Substantia nigra (tissue), 51 donors: ENCODE measurements at places on chromosomes 3 and 15.

- DNase-seq, result no peak
Measured at GRCh38 chr3:30308131-30308530, 298.3 kb upstream of the TGFBR2 start.

DNA sequence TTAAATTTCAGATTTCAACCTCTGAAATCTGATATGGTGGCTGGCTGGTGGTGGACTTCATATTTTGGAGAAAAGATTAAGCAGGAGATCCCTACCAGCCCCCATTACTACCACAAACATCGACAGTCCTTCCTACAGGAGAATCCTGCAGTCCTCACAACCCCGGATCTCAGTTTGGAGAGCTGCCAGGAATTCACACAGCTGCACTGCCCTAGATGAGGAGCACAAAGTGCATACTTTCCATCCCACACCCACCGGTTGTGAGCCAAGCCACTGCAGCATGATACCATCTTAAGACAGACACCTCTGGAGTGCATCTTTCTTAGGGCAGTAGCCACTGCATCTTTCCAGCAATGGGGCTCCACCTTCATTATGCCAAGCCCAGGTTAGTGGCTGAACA lies 185.5 kb upstream of the GPR149 start:
- DNase-seq, result no peak

DNA sequence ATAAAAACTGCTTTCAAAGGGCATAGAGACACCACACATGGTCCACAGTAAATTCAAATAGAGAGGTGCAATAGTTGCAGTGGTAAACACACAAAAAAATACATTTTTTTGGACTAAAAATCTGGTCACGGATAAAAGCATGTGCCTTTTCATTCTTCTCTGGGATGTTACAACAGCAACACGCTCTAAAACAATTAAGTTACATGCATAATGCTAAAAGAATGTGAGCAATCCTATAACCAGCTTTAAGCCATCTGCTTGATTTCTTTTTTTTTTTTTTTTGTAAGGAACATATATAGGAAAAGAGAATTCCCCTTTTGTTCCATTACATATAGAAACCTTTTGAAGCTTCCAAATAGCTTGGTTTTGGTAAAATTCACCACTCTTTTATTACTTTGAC lies 20.0 kb downstream of the WNT5A start:
- DNase-seq, result no peak

DNA sequence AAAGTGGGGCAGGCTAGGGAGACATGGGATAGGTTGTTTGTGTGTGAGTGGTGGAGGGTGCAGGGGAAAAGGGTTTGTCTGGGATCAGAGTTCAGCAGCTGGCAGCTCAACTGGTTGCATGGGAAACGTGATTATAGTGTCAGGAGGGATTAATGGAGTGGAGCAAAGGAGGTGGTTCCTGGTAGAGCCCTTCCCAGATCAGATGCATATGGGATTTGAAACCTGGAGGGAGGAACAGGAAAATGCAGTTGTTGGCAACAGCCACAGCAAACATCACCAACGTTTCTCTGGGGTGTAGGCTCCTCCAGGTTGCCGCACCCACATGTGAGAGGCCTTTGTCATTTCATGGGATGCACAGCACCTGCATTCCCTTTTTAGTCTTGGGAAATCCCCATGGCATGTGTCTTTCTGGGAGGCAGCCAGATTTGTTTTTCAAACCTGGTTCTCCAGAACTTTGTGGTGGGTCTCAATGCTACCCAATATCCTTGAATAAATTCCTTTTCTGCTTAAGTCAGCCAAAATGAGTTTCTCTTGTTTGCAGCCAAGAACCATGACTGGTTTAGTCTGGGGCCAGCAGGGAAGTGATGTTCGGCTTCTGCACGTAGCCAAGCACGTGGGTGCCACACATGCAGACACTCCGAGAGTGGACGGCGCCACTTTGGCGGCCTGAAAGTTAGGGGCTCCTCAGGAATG lies 61.3 kb downstream of the BDH1 start:
- no peak for DNase-seq

- no peak for DNase-seq
Measured at GRCh38 chr3:106428565-106428994, 559.8 kb upstream of the CBLB start.

DNA sequence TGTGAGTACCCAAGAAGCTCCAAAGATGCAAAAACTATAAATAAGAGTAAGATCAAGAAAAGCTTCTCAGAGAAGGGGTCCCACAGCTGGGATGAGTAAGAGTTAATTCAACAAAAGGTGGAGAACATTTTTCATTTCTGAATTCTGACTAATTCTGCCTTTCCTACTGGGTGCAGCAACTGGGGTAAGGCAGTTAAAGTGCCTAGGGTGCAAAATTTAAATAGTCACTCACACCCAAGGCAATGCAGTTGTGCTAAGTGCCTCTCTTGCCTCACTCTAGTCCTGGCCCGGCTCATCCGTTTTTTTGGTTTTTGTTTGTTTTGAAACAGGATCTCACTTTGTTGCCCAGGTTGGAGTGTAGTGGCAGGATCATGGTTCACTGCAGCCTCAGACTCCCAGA lies 240.2 kb downstream of the TP63 start:
- no peak for DNase-seq

DNA sequence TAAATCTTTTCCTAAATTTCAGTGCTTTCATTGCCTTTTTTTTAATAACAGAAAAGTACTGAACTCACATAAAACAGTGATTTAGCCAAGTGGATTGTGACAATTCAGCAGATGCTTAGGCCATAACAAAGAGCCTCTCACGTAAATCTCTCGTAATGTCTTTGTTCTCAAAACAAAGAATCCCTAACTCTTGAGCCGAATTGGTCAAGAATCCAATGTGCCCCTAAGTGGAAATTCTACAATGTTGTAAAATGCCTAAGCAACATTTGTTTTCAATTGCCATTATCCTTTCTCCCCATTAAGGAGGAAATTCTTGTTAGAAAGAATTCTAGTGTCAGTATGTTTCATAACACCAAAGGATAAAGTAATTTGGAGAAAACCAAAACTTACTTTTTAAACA lies 235.7 kb upstream of the THBS1 start:
- no peak for DNase-seq

DNA sequence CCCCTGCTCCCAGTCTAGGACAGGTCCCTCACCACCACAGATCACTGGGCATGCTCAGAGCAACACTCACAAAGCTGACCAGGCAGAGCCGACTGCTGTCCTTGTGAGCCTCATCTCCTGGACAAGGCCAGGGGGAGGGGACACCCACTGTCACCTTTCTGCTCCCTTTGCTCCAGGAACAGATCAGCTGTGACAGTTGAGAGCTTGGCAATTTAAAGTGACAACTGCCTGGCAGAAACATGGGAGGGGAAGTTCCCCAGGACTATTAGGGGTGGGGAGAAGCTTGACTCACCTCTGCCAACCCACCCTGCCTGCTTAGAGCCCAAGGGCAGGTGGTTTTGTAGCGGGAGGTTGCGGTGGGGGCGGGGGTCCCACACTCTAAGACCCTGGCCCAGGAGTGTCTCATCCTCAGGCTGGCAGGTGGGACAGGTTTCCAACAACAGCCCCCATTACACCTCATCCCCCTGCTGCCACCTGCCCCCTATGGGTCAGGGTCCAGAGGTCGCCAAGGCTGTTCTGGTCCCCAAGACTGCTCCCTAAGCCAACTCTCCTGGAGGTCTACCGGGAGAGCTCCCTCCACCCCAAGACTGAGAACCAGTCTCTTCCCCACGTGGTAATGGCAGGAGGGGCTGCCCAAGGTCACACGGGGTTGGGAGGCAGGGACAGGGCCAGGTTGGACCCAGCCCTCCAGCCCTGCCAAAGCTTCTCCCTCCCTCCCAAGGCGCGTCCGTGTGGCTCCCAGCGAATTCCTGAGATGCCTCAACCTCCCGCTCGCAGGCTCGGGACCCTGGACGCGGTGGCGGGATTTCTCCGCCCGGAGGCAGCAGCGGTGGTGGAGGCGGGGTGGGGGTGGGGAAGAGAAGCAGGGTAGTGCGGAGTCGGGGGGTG lies 80.4 kb downstream of the IQSEC1 start:
- no peak for DNase-seq

GRCh38 chr3:37198996-37199395 lies 24.6 kb upstream of the LRRFIP2 start:
- DNase-seq, result no peak

DNA sequence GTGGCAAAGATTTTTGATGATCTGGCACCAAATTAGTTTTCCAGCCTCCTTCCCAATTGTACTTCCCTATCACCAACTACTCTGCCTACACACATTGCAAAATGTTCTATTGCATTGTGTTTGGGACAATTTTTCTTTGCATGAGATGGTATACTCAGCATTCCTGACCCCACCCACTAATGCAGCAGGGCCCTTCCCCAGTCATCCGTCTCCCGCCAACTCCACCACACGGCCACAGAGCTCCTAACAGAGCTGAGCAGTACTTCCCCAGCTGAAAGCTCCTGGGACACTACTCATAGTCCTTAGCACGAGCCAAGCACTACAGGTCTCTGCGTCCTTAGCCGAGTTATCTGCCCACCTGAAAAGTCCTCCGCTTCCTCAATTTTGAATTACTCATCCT lies 34.2 kb downstream of the TXNRD3 start:
- DNase-seq, result no peak

- no peak for DNase-seq
Measured at GRCh38 chr15:80581976-80582375, 113.1 kb upstream of the ABHD17C start.

- DNase-seq, result no peak
Measured at GRCh38 chr3:29171043-29171990, 109.6 kb upstream of the RBMS3 start.

DNA sequence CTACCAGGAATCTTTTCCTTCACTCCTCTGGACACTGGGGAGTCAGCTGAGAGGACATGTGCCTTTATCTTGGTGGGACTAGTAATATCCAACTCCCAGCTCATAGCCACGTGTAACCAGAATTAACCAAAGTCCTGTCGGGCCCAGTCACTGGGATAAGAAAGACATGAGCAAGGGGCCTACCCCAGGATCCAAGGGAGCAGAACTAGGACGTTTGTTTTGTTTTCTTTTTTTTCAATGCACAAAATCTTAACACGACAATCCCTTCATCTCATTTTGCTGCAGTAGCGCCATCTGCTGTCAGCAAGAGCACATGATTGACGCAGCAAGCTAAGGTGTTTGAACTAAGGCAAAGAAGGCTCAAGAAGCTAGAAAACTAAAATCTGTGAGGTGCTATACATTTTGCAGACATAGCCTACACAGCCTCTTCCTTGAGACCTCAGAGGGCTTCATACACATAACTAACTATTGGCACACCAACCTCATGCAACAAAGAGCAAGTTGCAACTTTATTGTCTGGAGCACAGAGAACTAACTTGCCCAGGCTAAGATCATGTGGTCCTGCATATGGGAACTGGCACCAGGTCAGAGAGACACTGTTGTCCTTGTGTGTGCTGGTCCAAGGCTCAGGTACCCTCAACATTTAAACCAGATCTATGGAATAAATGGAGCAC lies 43.6 kb downstream of the RLBP1 start:
- peak; percentile 75 for DNase-seq

DNA sequence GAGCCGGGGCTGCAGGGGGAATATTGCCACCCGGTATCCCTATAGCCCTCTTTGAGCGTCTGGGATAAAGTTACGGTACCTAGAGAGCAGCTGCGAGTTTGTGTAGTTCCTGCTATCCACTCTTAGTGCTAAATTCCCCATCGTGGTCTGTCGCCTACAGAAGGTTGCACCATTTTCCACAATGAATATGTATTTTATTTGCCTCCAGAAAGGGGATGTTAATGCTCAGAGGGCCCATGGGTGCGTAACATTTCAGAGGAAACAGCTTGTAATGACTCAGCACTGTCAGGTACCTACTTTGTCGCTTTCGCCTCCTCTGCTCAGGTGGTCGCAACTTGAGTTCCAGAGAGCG lies 1.1 kb downstream of the SLCO3A1 start:
- no peak for DNase-seq

DNA sequence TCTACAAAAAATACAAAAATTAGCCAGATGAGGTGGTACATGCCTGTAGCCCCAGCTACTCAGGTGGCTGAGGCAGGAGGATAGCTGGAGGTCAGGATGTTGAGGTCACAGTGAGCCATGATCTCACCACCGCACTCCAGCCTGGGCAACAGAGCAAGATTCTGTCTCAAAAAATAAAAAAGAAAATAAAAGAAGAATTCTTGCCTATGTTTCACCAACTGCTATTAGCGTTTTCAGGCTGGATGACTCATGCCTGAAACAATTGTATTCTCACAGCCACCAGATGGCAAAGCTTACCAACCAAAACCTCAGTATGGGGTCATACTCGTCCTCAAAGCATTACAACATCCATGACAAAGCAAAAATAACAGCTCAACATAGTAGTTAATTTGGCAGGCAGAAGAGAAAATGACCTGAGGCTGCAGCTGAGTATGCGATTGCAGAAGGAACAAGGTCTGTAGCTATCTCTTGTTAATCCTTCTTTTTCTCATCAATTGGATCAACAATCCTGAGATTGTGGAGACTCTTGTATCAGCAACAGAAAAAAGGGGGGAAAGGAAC lies 52.2 kb downstream of the TP53BP1 start:
- DNase-seq, result peak; percentile 42

DNA sequence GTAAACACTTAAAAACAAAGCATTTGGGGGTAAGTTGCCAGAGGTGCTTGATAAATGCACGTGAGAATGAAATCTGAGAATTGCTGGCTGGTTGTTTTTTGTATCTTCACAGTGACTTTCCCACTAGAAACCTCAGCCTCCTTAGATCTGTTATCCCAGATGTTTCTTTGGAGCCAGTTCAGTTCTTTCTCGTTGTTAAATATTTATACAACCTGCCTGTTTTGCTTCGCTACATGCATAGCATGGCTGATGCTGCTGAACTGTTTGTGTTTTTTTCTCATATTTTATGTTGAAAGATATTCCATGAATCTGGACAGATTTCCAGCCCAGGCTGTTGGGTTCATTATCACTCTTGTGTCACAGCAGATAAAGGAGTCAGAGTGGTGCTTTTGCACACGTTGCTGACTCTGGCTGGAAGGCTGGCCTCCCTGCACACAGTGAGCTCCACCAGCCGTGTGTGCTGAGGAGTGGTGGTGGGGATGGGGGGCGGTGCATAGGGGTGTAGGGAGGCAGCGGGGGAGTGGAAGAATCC lies 80.2 kb downstream of the ARNT2 start:
- no peak for DNase-seq

- DNase-seq, result peak; percentile 69
Measured at GRCh38 chr3:122514123-122515019, at the start of gene KPNA1. TSS of gene KPNA1 (minus strand) at chr3:122514939. CDS start at chr3:122496565, 18,374 bp downstream.

GRCh38 chr3:114308830-114309229 lies 15.0 kb downstream of the TIGIT start:
- no peak for DNase-seq

DNA sequence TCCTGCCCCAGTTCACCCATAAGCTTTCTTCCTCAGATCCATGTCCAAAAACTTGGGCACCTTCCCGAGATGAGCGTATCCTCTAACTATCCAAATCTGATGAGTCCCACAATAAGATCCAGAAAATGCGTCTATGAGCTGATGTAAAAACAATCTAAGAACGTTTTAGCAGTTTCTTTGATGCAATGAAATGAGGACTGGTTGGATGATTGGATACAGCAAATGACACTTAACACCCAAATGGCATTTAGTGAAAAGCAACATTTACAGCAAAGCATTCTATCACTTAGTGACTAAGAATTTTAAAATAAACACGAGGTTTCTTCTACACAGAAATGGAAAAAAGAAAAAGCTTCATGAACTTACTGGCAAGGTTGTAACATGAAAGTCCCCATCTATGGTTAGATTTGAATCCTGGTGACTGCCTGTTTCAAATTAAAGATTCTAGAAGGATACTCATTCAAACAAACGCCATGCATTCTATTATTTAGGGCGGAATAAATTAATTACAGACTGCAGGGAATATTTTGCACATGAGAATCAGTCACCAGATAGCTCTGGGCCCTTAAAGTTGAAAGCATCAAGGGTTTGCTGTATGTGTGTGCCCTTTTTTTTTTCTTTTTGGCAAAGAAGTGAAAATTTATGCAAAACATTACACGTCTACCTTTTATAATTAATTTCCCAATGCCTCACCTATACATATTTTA lies 598.6 kb downstream of the FOXP1 start:
- DNase-seq, result no peak
